ENCODE measurements at places on chromosomes 3 and 15.

DNA sequence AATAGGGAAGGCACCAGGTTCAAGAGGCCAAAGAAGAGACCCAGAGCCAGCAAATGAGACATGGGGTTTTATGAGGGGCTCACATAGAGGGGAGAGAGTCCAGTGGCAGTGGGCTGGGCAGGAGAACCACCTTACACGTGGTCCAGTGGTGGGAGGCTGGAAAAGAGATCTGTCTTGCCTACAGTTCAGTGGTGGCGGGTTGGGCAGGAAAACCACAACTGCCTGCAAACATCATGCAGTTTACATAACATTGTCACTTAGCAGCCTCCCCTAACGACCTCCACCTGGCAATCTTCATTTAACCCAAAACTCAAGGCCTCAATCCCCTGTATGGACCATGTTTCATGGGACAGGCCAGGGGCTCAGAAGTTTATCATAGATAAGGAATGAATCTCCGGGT lies 29.1 kb downstream of the CRYGS start:
- DNase-seq, result no peak

DNA sequence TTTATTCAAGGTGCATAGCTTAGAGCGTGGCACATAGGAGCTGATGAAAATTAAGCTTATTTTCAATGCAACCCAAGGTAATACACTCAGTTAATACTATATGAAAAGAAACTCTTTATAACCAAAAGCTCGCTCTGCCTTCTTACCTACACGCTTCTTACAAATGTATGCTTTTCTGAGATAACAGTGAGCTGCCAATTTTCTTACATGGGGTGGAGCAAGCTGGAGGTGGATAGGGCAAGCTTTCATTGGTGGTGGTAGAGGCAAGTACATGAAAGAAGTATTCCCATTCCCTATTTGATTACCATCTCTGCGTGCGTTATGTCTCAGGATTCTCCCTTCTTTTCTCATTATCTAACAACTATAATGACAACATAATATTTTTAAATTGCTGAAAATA lies 8.9 kb downstream of the DZIP3 start:
- no peak for DNase-seq

- no peak for DNase-seq
Observed at GRCh38 chr3:69683082-69683806, 56.0 kb upstream of the MITF start.

- no peak for DNase-seq
Observed at GRCh38 chr15:53536479-53537120, 222.9 kb downstream of the WDR72 start.

- DNase-seq, result no peak
Observed at GRCh38 chr15:77568973-77569728, 63.6 kb downstream of the LINGO1 start.

GRCh38 chr15:59313641-59314332 lies 58.9 kb downstream of the MYO1E start:
- DNase-seq, result peak; percentile 74

DNA sequence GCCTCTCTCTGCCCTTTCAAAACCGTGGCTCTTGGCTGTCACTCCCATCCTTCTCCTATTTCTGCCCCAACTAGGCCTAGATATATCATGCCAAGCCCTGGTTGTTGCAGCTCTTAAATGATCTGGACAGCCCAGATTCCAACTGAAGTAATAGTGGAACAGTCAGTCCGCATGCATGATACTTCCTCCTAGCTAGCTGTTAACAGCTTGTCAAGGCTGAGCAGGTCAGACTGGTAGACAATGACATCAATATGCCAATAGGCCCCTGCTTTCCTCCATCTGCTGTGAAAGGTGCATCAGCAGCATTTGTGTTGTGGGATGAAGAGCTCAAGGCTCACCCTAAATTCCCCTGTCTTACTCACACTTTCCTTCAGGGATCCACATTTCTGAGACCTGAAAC lies 527.7 kb upstream of the TGFBR2 start:
- DNase-seq, result no peak

DNA sequence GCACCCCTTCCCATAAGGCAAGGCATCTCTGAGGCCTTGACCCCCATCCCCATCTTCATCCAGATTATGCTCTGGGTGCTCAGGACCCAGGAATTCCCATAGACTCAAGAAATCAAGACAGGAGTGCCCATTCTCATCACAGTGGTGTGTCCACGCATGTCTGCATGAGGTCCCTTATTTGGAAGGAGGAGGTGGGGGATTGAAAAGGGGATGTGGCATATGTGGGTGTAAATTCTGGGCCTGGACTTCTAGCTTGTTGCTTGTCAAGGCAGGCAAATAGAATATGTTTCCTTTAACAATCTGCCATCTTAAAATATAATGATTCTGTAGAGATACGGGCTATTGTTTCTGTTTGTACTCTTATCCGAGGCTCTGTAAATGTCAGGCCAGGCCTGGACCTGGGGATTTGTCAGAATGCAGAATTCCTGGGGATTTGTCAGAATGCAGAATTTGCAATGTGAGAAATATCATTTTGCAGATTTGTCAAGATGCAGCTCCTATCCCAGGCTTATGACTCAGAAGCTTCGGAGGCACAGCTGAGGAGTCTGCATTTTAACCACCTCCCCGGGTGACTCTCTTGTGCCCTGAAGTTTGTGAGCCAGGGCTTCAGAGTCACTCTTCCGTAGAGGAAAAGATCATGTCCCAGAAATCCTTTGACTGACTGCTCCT lies 157.8 kb downstream of the SV2B start:
- DNase-seq, result no peak

- no peak for DNase-seq
Observed at GRCh38 chr15:66566963-66567531, 1.2 kb upstream of the LCTL start.

- no peak for DNase-seq
Observed at GRCh38 chr15:91862891-91863504, 9.5 kb downstream of the SLCO3A1 start.

- DNase-seq, result no peak
Observed at GRCh38 chr15:60399931-60400330, 2.1 kb upstream of the ANXA2 start.

- DNase-seq, result no peak
Observed at GRCh38 chr15:95857124-95857757, 473.3 kb upstream of the NR2F2 start.

DNA sequence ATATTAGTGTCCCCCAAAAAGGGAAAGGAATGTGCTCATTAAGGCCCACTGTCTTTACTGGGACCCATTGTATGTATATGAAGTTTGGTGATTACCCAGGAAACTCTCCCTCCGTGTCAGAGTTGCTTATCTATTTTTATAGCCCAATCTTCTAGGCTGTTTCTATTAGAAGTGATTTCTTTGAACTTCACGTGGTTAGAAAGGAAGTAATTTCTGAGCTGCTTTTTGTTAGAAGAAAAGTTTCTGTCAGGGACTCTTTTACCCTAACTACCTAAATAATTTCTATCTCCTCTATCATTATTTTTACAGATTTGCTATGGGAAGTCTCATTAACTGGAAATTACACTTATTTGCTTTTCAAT lies 17.7 kb upstream of the SENP7 start:
- no peak for DNase-seq

GRCh38 chr3:168081856-168082255 lies 13.9 kb downstream of the GOLIM4 start:
- DNase-seq, result no peak

Measured in left forelimb (tissue), 1 donor.